ENCODE measurements at places on chromosomes 6 and 20.

DNA sequence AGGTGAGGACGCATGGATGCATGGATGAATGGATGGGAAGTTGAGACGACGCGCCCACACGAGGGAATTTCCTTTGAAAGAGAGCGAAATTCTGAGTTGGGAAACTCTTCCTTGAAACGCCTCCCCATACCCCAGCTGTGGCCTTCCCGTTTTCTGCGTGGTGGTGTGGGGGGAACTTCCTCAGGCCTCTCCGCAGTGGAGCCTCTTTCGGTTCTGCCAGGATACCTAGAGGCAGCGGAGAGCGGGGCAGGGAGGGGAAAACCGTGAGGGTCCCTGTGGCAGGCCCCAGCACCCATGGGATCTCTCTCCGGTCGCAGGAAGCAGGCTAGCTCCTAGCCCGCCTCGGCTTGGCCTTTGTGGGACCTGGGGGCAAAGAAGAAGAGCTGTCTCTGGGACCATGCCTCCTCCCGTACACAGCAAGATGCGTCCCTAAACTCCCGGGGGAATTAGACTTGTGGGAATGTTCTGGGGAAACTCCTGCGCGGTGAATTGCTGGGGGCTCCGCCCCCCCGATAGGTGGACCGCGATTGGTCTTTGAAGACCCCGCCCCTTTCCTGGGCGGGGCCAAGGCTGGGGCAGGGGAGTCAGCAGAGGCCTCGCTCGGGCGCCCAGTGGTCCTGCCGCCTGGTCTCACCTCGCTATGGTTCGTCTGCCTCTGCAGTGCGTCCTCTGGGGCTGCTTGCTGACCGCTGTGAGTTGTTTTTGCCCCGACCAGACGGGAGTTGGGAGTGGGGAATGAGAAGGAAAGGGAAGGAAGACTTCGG is at the start of gene CD40:
Gene CD40 (plus strand): TSS at position 611 of the 764 bp plus-strand sequence. CDS start 30 bp downstream, at position 641.
- peaks cover 46% of the 10 kb centered on the region for H3K4me1 ChIP-seq
- H3K27me3 ChIP-seq: no peaks in the 10 kb centered on the region
- H3K4me3 ChIP-seq: peak within 1 kb of the TSS; percentile 59
- peak within 1 kb of the TSS; percentile 87 for H3K27ac ChIP-seq

DNA sequence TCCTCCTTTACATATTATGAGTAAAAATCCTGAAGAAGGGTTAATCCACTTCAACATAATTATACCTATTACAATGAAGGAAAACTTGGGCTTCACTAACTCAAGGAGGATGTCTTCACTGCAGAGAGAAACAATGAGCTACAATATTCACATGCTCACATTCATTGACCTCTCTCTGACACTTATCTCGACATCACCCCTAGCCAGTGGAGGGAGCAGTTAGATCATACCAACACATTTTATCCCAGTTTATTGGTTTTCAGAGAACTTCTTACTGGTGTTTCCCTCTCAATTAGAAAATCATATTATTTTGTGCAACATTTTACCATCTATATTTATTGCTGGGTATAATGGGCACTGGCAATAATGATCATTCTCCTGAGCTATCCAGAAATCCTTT is 646.5 kb downstream of the TENT5A start:
- H3K27me3 ChIP-seq: no peaks in the 10 kb centered on the region
- no peaks in the 10 kb centered on the region for H3K36me3 ChIP-seq
- no peaks in the 10 kb centered on the region for H3K4me1 ChIP-seq
- no peak overlapping the region for H3K27ac ChIP-seq
- DNase-seq: no peak

GRCh38 chr6:41531591-41532582 is 14.3 kb upstream of the FOXP4 start:
- H3K4me3 ChIP-seq: no peak overlapping the region
- no peak for DNase-seq
- H3K27me3 ChIP-seq: peaks cover 9% of the 10 kb centered on the region
- H3K27ac ChIP-seq: no peak overlapping the region
- H3K4me1 ChIP-seq: no peaks in the 10 kb centered on the region

GRCh38 chr20:45366631-45367030 is 3.7 kb downstream of the SYS1 start:
- no peaks in the 10 kb centered on the region for H3K27me3 ChIP-seq
- H3K4me3 ChIP-seq: no peak overlapping the region
- H3K27ac ChIP-seq: no peak overlapping the region

- H3K27me3 ChIP-seq: no peaks in the 10 kb centered on the region
- H3K4me1 ChIP-seq: no peaks in the 10 kb centered on the region
- H3K36me3 ChIP-seq: no peaks in the 10 kb centered on the region
- H3K27ac ChIP-seq: no peak overlapping the region
- H3K4me3 ChIP-seq: no peak overlapping the region
These were observed 21.2 kb downstream of the CLVS2 start for GRCh38 chr6:123017104-123017682.
